ENCODE measurements at places on chromosomes 4 and X.

DNA sequence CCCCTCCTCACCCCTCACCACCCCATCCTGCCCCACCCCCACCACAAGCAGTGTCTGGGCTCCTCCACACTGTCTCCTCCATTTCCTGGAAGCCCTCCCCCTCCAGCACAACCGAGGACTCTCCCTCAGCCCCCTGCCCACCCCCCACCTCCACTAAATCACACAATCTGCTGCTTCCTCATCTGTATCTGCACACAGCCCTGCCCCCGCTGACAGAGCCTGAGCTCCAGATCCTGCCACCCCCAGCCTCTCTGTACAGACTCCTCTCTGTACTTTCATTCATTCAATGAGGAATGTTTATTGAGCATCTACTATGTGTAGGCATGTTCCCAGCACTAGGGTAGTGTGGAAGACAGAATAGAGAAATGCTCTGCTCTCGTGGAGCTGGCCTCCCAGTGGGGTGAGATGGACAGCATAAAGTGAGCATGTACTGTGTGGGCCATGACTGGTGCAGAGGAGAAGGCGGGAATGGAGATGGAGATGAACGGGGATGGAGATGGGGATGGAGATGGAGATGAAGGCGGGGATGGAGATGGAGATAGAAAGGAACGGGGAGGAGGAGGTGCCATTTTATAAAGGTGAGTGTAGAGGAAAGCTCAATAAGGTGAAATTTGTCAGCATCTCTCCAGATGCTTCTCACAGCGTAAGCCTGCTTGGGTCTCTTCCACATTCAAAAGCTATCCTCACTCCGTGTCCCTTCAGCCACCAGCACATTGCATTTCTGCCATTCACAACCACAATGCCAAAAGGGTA is 2.5 kb upstream of the PPP2R2C start:
- no peak for DNase-seq

DNA sequence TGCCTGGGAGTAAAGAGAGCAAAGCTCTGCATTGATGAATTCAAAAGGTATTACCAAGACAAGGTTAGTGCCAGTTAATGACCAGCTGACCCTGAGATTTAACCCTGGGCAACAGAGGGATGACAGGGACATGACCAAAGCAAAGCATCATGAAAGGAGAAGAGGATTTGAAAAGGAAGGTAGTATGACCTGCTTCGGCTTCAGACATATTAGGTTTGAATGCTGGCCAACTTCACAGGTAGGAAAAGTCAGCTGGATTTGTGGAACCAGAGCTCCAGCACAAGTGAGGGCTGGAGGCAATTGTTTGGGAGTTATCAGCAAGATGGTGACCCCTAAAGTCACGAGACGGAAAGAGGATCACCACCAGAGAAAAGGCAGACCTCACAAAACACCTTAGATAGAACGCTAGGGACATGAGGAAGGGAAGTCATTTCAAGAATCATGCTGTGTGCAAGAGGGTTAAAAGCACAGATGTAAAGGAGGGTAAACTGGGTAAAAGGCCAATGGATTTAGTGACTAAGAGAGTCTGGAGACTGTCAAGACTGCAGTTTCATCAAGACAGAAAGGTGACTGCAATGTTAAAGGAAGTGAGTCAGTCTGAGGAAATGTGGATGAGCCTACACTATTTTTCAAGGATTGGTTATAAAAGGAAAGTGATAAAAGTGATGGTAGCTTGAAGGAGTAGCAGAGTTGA is 45.6 kb downstream of the SH3RF1 start:
- no peak for DNase-seq

DNA sequence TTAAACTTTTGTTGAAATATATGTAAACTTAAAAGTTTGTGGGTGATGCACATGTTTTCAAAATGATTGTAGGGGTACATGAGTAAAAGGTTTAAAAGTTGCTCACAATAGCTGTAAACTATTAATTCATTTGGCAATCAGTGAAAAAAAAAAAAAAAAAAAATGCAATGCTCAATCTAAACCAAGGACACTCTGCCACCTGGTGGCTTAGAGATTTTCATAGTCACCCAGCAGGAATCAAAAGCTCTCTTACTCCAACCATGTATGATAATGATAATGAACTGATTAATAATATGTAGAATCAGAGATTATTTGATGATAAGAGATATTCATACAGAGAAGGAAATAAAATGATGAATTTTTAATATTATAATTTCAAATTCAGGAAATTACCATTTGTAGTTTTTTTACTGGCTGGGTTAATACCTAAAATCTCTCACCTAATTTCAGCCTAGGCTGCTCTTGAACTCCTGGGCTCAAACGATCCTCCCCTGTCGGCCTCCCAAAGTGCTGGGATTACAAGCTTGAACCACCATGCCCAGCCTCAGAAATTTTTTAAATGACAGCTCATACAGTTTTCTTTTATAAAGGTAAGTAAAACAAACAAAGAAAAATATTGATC is 46.9 kb upstream of the SLC25A4 start:
- DNase-seq: no peak

DNA sequence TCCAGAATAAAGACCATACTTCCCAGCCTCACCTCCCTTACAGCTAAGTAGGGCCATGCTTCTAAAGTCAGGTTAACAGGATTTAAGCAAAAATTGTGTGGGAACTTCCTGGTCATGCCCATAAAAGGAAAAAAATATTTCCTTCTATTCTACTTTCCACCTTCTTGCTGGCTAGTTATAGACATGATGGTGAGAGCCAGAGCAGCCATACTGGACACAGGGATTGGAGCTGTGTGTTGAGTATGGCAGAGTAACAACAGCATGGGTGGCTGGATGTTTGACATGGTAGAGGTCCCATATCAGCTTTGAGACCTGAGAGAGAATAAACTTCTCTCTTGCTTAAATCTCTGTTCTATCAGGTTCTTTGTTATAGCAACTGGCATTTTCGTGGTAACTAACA is 15.1 kb upstream of the CBR4 start:
- no peak for DNase-seq

- DNase-seq: no peak
Observed at GRCh38 chr4:129676934-129677333, 581.0 kb downstream of the C4orf33 start.

DNA sequence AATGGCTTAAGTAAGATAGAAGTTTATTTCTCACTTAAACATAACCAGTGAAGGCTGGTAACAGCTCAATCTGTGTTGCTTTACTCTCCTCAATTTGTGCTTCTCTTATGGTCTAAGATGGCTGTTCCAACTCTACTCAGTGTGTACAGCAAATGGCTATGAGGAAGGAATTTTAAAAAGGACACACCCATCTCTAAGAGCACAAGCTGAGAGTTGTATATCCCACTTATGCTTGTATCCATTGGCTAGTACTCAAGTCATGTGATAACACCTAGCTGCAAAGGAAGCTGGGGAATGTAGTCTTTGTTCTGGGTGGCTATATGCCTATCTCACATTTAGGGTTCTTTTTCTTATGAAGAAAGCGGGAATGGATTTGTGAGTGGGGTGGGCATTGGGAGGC is 63.3 kb downstream of the GPAT3 start:
- no peak for DNase-seq

Measured in dorsolateral prefrontal cortex (tissue), 122 donors.